Left ventricle myocardium inferior (tissue), 1 donor: ENCODE measurements at places on chromosomes 12 and 14. TPM values are rescaled to one million over a fixed set of nuclear protein-coding genes. Genes with fewer than 3 reads are reported as not detected.

GRCh38 chr12:65830305-65830704 is 6.0 kb downstream of the HMGA2 start:
- DNase-seq: no peak

GRCh38 chr12:22287776-22288621 is 46.5 kb downstream of the ST8SIA1 start:
- DNase-seq: no peak

- DNase-seq: no peak
Observed at GRCh38 chr14:70655110-70655826, 13.6 kb downstream of the TTC9 start.

DNA sequence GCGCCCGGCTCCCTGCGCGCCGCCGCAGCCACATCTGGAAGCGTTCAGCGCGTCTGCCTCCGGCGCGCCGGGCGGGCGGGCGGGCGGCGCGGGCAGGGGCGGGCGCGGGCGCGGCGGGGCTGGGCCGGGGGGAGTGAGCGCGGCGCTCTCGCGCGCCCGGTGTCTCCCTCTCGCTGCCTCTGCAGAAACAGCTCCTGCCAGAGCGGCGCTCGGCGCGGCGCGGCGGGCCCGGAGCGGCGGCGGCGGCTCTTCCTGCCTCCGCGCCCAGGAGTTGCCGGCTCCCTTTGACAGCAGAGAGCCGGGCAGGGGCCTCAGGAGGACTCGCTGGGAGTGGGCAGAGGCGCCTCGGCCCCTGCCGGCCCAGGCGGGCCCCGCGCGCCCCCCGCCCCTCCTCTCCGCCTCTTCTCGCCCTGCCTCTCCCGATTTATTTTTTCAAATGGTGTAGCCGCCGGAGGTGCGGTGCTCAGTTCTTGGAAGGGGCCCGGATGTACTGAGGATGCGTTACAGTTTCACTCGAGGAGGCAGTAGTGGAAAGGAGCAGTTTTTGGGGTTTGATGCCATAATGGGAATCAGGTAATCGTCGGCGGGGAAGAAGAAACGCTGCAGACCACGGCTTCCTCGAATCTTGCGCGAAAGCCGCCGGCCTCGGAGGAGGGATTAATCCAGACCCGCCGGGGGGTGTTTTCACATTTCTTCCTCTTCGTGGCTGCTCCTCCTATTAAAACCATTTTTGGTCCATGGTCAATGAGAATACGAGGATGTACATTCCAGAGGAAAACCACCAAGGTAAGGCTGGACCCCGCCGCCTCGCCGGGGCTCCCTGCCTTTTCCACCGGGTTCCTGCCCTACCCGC is at the start of gene CACNA1C:
TSS of gene CACNA1C (plus strand) at position 162 of the 853 bp plus-strand sequence. CDS start at position 738, 576 bp downstream.
- DNase-seq: peak; percentile 66

- no peak for DNase-seq
Observed at GRCh38 chr14:87186737-87187136, 806.2 kb downstream of the GALC start.

DNA sequence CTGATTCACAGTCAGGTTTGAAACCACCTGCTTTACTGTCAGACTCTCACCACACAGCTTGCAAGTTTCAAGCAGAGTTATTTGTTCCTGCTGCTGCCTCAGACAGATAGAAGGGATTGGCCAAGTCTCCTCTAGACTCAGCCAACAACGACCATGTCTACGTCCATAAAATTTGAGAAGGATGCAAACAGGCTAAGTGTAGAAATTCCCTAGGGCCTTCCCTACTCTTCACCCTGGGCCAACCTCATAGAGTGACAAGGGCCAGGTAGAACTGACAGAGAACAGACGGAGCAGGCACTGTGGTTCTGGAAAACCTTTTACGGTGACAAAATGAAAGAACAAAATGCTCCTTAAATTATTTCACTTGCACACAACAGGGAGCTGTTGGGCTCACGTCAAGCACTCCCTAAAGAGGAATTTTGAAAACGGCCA is 39.5 kb downstream of the CLIP1 start:
- no peak for DNase-seq

DNA sequence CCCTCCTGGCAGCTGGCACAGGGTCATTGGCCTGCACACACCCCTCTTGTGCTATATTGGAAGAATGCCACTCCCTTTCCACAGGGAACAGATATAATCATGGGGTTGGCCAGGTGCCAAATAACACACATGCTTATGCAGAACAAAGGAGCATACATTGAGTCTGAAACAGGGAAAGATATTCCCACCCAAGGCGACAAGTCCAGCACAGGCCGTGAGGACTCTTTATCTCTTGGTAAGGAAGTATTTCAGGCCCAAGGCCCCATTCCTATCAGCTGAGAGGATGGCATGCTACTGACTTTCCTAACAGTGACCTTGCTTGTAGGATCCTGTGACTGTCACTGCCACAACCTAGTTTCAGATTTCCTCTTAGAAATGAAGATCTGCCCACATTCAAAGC is 59.0 kb upstream of the STXBP6 start:
- DNase-seq: no peak

GRCh38 chr14:94088516-94088915 is 7.4 kb downstream of the IFI27L1 start:
- no peak for DNase-seq

- DNase-seq: no peak
Observed at GRCh38 chr14:21528381-21529348, 2.5 kb upstream of the SALL2 start.

DNA sequence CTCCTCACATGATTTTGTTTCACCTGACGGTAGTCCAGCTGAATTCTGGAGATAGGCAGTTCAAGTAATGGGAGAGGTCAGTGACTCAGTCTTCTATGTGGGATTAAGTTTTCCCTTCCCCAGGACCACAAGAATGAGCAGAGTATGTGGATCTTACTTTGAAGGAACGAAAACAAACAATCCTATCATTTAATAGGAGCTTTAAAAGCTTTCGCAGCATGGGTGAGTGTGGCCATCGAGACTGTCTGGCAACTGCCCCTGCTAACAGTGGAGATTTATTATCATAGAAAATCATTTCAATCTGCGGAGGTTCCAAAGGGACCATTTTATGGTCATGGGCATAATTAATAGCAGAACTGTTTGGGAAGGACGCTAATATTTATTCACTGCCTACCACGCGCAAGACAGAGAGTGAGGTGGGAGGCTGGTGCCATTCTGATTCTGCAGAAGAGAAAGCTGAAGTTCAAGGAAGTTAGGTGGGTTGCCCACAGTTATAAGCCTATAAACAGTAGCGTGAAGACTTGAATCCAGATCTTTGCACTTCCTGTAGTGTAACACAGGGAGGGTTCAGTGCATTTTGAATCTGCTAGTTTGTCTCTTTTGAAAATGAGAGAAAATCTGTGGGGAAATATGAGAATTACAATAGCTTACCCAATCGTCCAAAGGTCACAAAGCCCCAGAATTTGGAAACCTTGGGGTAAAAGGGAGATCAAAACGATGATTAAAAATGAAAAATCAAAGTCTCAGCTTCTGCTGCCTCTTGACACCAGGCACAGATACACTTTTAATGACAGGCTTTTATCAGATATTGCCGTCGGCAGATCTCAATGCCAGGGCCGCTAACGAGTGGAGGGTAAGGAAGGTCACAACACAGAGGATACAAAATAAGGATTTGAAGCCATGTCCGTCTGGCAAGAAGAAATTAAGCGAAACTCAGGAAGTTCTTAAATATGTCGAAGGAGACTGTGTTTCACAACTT is 209.6 kb downstream of the CRADD start:
- no peak for DNase-seq

DNA sequence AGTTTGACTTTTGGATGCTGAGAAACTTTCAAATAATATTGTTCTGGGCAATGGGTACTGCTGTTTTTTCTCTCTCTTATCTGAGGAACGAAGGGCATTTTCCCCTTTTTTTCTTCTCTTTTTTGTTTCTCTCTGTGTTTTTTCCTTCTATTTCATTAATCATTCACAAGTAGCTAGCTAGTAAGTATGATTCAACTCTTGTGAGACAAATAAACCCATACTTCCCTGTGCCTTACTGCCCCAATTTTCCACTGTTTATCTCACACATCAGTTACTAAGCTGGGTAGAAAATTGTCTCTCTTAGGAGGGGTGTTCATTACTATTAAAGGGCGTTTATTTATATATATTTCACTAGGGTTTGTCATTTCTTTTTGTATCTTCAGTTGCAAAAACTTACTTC is 437.6 kb downstream of the RERGL start:
- DNase-seq: no peak

DNA sequence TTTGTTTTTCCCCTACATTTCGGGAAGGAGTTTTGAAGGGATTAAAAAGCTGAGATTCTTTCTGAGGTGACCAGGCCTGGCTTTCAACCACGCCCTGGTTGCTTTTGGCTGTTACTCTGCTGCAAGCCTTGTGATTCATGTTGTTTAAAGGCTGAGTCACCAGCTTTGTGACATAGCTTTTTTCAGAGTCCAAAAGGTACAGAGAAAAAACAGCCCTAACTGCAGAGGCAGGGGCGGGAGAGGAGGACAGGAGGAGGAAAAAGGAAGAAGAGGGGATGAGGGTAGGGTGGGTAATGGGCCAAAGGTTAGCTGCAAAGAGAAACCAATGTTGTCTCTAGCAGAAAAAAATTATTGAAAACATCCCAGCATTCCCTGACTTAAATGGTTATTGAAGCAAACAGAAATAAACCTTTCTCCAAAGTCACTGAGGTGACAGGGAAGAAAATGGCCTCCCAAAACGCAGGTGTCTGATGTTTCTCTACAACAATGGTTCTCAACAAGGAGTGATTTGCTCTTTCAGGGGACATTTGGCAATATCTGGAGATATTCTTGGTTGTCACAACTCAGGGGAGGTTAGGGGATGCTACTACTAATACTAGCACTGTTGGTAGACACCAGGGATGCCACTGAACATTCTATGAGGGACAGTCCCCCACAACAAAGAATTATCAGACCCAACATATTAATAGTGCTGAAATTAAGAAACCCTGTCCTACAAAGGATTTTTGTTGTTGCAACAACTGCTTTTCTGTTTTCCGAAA is 2.1 kb upstream of the UBC start:
- peak; percentile 65 for DNase-seq

GRCh38 chr12:49853671-49854070 is 10.8 kb upstream of the BCDIN3D start:
- DNase-seq: no peak

- no peak for DNase-seq
Observed at GRCh38 chr12:106625976-106626375, 43.2 kb downstream of the RFX4 start.

DNA sequence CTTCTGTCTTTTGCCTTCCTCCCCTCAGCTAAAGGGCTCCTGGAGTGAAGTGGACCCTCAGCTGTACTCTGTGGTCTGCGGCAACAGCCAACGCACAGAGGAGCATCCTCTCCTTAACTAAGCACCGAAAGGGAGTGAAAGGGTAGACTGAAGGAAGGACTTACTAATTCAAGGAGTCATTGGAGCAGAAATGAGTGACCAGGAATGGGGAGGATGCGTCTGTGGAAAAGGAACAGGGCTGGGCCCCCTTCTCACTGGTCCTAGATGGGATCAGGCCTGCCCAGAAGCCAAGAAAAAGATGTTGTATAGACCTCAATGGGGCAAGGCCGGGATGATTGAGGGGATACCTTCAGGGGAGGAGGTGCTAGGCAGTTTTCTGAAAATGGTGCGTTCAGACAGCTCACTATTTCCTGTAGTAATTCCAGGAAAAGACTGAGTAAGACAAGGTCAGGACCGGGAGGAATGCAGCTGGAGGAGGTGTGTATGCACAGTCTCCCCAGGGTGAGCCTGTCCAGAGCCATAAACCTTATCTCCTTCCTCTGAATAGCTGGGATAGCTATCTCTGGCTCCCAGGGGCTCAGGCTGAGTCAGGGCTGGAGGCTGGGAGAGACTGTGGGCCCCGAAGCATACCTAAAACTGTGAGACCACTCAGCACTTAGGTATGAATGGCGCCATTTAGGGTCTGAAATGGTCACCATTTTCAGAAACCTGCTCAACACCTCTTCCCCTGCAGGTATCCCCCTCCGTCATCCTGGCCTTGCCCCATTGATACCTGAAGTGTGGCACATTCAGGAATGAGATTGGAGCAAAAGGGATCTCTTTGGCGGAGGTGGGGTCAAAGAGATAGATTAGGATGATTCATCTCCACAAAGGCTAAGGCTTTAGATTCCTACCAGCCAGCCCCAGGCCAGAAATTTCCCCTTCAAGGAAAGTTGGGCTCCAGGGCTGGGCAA is 20.2 kb upstream of the KRT8 start:
- DNase-seq: no peak

DNA sequence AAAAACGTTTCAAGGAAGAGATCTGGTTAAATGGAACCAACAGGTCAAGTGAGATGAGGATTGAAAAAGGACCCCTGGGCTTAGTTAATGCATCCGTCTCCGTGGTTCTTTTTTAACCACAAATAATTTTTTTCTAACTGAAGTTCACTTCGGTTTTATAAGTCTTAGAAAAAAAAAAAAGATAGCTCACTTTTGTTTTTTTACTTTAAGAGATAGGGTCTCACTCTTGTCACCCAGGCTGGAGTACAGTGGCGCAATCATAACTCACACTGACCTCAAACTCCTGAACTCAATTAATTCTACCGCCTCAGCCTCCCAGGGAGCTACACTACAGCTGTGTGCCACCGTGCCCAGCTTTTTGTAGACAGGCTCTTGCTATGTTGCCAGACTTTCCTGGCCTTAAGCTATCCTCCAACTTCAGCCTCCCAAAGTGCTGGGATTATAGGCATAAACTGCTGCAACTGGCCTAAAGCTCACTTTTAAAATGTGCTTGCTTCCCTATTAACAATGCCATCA is 11.8 kb downstream of the HNRNPC start:
- DNase-seq: no peak

DNA sequence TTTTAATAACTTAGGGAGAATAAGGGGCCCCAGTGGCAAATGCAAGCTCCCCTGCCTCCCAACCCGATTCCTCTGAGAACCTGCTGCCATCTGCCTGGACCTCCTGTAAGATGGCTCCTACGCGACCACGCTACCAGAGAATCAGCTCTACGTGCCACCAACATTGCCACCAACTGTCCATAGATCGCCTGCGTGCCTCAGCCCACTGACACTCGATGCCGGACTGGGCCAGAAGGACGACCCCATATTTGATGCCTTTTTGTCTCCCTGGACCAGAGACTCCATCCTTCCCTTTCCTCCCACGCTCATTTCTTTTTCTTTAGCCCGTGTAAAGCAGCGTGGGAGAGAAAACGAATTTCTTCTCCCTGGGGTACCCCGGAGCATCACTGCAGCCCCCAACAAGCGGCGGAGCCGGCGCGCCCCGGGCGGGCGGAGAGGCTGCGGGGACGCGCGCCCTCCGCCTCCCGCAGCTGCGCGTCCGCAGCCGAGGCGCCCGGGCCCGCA is 565 bp upstream of the KLHL42 start:
- DNase-seq: peak; percentile 15

The ABHD12B gene
- not detected for total RNA-seq

The RNASE4 gene
- total RNA-seq: 9.0 TPM

The RACGAP1 gene
- total RNA-seq: 5.4 TPM

The AMN gene
- total RNA-seq: not detected

The RIN3 gene
- 13.8 TPM for total RNA-seq

The PLA2G1B gene
- not detected for total RNA-seq

The LTBP2 gene
- 26.5 TPM for total RNA-seq
